ENCODE measurements at places on chromosomes 12 and 14.

DNA sequence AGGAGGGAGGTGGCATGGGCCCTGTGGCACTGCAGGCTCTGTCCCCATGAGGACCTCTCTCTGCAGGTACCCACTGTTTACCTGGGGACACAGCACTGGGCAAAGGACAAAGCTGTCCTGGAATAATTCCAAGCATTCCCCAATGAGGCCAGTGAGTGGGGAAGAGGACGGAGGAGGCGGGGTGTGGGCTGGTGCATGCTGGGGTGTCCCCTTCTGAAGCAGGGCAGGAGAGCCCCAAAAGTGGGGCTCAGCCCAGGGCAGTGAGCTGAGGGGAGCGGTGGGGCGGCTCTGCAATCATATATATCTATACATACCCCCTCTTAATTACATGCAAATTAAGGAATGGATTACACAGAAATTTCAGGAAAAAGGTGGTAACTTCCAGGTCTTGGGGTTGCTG lies 315.8 kb downstream of the ADGRD1 start:
- DNase-seq = no peak

DNA sequence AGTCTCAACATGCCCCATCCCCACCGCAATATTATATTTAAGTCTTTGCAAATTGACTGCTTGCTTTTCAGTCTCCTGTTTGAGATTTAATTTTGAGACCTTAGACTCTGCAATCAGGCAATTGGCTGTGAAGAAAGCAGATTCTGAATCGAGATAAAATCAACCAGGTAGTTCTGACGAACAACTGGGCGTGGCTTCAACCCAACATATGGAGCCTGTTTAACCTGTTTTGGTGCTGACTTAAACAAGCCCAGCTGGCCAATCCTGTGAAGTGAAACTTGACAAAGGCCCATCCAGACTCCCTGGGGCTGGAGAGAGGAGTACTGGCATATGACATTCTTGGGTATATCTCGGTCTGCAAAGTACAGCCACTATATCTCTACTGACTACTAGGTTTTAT lies 9.8 kb upstream of the CIPC start:
- no peak for DNase-seq

GRCh38 chr12:38931461-38931860 lies 26.1 kb upstream of the CPNE8 start:
- no peak for DNase-seq

GRCh38 chr14:49858383-49858782 lies 5.8 kb upstream of the NEMF start:
- no peak for DNase-seq

GRCh38 chr12:8680533-8680932 lies 17.3 kb upstream of the RIMKLB start:
- no peak for DNase-seq

GRCh38 chr14:36505181-36505815 lies 14.7 kb downstream of the NKX2-1 start:
- DNase-seq = no peak

DNA sequence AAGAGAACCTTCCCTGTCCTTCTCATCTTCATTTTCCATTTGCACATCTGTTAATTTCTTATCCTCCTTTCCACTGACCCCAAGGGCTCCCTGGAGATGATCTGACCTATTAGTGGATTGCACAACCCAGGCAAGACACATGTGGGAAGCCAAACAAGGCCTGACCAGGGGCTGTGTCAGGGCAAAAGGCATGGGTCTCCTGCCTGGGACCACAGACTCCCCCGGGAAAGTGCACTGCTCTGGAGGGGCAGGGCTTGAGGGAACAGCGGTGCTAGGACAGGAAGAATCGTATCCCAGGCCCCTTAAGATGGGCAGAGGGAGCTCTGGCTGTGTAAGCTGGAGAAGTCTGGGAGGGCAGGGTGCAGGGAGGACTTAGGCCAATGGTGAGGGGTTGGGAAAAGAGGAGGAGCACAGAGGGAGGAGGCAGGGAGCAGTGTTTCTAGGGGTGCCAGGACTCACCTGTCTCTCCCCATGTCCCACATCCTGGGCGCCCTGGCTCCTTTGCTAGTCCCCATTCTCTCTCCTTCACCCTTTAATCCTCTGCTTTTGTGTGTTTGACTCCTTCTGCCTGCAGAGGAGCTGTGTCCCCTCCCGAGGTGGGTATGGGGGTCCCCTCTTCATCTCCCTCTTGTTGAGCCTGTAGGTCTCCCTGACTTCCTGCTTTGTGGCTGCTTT lies 25.3 kb downstream of the PLEKHG3 start:
- DNase-seq = no peak

GRCh38 chr14:58059126-58059525 lies 92.9 kb downstream of the ARMH4 start:
- DNase-seq = no peak

- peak; percentile 95 for DNase-seq
Observed at GRCh38 chr14:103074729-103075367, 9.2 kb upstream of the LBHD2 start.

- DNase-seq = no peak
Observed at GRCh38 chr12:52182384-52182783, 9.4 kb downstream of the KRT80 start.

DNA sequence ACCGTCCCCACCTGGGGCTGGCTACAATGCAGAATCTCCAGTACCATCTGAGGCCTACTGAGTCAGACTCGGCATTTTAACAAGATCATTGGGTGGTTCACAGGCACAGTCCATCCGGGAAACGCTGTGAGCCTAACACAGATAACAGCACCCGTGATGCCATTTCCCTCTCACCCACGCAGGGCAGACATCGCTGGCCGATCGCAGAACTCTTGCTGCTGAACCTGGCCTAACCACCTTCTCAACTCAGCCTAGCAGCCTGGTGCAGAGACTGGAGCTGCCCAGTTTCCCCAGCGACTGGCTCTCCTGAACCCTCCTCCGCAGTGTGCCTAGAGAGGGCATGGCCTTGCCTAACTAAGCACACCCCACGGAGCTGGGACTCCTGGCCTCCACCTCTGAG lies 83.3 kb downstream of the NCOR2 start:
- no peak for DNase-seq

GRCh38 chr14:75333606-75334548 lies 55.2 kb downstream of the FOS start:
- DNase-seq = peak; percentile 69

DNA sequence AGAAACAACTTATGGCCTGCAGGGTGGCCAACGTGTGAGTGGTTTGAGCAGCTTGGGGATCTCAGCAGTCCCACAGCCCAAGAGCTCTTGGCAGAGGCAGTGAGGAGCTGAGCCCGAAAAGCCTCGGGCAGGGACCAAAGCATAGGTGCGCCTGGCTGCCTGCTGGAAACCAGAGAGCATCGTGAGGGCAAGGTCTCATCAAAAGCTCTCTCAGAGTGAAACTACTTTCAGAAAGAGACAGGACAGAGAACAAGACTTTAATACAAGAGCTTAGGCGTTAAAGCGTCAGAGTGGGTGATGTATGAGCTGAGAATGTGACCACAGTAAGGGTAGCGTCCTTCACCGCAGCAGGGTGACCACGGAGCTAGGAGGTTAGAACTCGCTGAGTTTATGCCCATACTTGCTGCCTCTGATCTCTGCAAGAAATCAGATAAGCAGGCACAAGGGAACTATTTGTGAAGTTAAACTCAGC lies 30.8 kb downstream of the LGMN start:
- DNase-seq = no peak

DNA sequence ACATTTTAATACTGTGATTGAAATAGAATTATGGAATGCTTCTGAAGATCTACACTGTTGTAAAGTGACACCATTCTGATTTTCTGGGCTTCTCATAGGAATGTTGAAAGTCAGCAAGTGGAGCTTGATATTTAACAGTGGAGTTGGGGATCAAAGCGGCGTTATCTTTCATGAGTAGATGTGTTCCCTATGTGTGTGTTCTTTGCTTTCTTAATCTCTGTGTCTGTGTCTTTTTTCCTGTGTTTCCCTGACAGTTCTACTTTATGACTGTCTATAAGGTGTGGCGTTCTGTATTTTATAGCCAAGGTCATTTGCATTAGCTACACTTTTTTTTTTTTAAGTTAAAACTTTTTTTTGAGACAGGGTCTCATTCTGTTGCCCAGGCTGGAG lies 24.7 kb downstream of the SYNE2 start:
- DNase-seq = no peak

GRCh38 chr14:95236221-95236620 lies 78.9 kb upstream of the DICER1 start:
- no peak for DNase-seq

GRCh38 chr14:76261371-76261811 lies 109.7 kb downstream of the GPATCH2L start:
- no peak for DNase-seq

Data from inflammatory macrophage treated with lipopolysaccharide for 1 hour (primary cell).